ENCODE measurements at places on chromosomes 5 and 9. TPM values are rescaled to one million over a fixed set of nuclear protein-coding genes. Genes with fewer than 3 reads are reported as not detected.

ZNF79 gene
- total RNA-seq = 5.8 TPM

SMIM33 gene
- total RNA-seq = not detected

FIBCD1 gene
- total RNA-seq = 0.59 TPM

GRCh38 chr9:112725961-112726360, 8.0 kb upstream of the INIP start:
- no peak for DNase-seq

DNA sequence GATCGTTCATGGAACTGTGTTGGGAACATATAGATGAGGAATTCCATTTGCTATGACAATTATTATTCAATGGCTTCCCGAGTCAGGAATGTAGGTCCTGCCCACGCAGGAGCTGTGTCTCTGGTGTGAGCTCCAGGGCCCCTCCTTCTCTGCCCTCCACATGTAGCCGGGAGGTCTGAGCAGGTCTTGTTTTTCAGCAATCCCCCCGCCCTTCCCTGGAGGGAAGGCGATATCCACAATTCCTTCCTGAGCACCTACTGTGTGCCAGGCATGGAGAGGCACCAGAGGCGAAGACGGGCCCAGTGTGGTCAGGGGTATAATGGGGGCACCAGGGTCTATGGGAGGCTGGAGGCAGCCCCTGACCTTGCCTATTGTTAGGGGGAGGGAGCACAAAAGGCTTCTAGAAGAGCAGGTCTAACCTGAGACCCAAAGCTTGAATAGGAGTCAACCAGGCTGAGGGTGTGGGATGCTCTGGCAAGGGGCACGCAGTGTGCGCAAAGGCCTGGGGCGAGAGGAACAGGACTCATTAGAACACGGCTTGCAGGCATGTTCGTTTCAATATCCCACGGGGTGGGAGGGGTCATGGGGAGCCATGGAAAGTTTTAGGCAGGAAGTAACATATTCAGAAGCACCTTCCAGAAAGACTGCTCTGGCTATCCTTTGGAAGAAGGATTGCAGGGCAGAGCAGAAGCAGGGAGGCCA, 154.9 kb downstream of the C9orf50 start:
- DNase-seq = no peak

DNA sequence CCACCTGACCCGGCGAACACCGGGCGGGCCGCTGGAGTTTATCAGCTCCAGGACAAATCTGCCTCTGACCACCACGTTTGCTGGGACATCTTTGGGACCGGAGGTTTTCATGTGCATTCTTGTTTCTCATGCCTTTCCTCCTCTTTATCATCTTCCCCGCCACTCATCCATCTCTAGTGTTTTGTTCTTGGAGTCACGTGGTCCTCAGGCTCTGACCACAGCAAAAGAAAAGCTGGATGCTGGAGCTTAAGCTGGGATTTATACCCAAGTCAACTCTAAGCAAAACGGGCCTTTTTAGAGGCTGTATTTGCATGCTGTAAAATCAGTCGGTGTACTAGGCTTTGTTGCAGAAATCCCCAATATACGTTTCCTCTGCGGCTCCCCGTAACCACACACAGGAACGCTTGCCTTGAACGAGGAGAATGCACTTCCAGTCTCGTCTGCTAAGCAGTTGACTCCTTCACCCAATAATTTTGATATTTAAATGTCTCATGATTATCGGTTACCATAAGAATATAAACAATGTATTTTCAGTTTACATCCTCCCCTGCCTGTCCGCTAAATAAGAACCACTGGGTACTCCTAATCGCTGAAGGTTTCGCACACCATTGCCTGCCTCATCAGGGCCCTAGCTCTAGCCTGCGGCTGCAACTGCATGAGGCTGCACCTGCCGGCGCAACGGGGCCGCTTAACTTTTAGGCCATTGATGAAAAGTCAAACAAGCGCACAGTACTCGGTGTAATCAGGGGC, 560 bp upstream of the NDUFS6 start:
- peak; percentile 46 for DNase-seq

DNA sequence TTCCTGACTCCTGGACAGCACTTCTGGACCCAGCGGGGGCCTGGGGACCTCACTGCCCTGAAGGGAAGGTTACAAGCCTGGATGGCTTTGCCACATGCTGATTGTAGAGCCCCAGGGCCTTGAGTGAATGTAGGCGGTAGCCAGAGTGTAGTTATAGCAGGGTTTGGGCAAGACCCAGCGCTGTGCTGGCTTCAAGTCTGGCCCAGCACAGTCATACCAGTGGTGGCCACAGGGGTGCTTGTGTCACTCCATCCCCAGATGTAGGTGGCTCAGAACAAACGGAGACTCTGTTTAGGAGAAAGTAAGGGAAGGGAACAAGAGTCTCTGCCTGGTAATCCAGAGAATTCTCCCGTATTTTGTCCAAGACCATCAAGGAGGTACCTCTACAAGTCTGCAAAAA, 84.6 kb downstream of the STARD4 start:
- DNase-seq = no peak

DNA sequence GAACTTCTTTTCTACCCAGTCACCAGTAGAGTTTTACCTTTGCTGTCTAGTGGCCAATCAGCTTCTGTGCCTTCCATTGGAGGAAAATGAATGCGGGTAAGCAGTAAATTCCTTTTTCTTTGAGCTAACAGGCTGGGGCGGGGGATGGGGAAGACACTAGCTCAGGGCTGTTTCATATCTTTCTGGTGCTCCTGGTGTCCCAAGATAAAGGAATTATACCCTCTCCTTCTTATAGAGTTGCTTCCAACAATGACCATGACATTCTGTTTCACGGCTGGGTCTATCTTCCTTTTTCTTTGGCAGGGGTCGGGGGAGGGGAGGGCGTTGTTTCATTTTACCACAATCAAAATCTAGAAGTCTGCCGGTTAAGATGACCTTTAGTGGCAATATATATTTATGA, 51.2 kb upstream of the RPS23 start:
- no peak for DNase-seq

DNA sequence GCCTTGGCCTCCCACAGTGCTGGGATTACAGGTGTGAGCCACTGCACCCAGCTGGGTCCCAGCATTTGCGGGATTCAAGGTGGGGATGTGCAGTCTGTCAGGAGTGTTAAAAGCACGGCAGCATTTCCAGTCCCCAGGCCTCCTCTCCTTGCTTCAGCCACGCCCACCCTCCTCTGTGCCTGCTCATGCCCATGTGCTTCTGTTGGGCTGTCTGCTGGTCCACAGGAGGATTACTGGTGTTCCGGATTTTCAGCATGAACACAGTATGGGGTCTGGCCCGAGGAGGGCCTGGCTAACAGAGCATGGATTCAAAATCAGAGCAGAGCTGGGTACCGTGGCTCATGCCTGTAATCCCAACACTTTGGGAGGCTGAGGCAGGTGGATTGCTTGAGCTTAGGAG, 5.5 kb downstream of the ARRDC1 start:
- no peak for DNase-seq

- DNase-seq = no peak
These were observed 1.3 kb downstream of the NR4A3 start for GRCh38 chr9:99822806-99823591.

Measured in Right ventricle myocardium superior (tissue), 1 donor.